ENCODE measurements at places on chromosomes 2 and 18.

GRCh38 chr2:19287324-19287723 is 71.1 kb downstream of the OSR1 start:
- no peak for DNase-seq

- no peak for DNase-seq
Observed at GRCh38 chr2:74707837-74708236, 53.8 kb downstream of the SEMA4F start.

DNA sequence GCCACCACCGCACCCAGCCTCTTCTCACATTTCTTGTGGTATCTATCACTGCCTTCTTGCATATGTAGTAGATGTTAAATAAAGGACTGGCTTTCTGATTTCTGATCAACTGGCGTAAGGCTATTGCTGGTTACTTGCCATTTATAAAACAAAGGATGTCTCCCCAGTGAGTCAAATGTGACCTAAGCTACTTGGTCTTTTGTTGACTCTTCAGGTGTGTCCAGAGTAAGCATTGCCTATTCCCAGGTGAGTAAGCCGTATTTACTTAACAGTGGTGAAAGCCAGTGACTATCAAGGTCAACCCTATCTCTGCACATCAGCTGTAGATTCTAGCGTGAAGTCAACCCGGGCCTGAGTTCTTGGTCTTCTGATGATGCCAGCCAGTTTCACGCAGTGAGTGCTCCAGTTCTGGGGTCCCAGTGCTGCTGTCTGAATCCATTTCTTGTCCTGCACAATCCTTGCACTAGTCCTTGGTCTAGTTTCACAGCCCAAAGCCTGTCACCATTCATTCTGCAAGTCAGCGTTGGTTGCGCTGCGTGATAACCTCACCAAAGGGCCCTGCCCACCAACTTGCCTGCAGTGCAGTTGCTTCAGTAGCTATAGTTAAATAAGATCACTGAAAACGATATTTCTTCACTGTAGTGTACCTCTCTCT is 120.2 kb downstream of the GBX2 start:
- no peak for DNase-seq

- no peak for DNase-seq
Observed at GRCh38 chr2:146214394-146214929, 1630.4 kb upstream of the ACVR2A start.

DNA sequence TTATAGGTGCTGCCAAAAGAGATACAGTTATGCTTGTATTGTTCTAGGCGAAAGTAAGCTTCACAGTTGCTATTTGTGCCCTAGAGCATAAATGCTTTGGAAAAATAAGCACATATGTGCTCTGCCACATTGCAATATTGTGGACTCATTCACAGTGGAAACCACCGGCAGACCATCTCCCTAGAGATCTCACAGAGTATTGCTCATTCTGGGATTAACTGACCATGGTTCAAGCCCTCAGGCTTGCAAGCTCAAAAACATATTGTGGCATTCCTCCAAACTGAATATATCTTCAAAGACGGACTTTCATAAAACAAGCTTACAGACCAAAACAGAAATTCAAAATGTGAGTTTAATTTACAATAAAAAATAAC is 158.2 kb upstream of the CCDC150 start:
- DNase-seq = peak; percentile 96

All from DMS 273 treated with DMSO at 0.1 percent for 48 hours (cell line).